ENCODE measurements at places on chromosomes 13 and 19.
A peak's percentile ranks its signal among the peaks of the same experiment; 100 is the strongest.

GRCh38 chr19:19409205-19409604 is 3.7 kb downstream of the GATAD2A start:
- DNase-seq: no peak

DNA sequence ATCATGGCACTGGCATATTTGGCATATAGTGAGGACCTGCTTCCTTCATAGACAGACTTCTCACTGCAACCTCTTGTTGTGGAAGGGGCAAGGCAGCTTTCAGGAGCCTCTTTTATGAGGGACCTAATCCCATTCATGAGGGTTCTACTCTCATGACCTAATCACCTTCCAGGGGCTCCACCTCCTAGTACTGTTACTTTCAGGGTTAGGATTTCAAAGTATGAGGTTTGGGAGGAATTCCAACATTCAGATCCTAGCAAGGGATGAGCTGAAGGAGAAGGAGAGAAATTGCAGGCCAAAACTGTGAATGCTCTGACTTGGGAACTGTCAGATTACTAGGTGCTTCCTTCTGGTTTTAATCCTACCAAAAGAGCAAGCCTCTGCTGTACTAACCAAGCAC is 87.8 kb downstream of the LMO7 start:
- DNase-seq: no peak

DNA sequence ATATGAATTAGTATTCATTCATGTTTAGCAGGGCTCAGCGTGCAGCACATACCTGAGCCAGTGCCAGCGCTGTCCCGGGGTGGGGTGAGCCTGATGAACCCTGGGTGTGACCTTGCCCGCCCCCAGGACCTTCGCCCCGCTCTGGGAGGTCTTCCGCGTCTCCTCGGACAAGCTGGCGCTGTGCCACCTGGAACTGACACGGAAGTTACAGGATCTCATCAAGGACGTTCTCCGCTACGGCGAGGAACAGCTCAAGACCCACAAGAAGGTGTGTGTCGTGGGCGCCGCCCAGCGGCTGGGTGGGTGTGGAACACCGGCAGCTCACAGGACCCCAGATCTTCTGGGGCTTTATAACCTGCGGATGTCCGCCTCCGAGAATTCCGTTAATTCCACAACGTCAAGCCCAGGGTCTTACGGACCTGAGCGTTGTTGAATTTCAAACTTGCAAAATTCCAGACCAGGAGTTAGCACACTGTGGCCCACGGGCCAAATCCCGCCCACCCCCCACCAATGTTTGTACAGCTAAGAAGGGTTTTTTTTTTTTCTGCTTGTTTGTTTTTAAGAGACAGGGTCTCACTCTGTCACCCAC is 15.4 kb downstream of the FCHO1 start:
- peak; percentile 86 for DNase-seq

GRCh38 chr13:38381890-38382289 is 32.2 kb downstream of the UFM1 start:
- DNase-seq: no peak

DNA sequence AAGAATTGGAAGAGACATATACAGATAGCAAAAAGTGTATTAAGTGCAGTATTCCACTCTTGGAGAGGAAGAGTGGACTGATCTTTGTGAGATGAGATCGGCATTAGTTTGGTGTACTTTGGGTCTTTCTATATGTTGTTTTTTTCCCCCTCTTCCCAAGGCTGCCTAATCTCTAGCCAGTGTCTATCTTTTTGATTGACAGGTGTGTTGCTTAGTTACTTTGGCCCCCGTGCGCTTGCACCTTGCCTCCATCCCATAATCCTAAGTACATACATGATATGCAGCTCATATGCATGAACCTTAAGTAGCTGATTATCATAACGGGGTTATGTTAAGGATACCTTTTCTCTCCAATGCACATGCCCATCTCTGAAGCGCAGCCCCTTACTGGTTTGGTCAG is 4.3 kb upstream of the SLC7A10 start:
- no peak for DNase-seq

GRCh38 chr19:31297991-31298390 is 51.2 kb downstream of the TSHZ3 start:
- no peak for DNase-seq

GRCh38 chr19:645912-646778 is 6.5 kb downstream of the FGF22 start:
- no peak for DNase-seq

GRCh38 chr13:49664606-49665005 is 26.7 kb downstream of the EBPL start:
- DNase-seq: peak; percentile 38

DNA sequence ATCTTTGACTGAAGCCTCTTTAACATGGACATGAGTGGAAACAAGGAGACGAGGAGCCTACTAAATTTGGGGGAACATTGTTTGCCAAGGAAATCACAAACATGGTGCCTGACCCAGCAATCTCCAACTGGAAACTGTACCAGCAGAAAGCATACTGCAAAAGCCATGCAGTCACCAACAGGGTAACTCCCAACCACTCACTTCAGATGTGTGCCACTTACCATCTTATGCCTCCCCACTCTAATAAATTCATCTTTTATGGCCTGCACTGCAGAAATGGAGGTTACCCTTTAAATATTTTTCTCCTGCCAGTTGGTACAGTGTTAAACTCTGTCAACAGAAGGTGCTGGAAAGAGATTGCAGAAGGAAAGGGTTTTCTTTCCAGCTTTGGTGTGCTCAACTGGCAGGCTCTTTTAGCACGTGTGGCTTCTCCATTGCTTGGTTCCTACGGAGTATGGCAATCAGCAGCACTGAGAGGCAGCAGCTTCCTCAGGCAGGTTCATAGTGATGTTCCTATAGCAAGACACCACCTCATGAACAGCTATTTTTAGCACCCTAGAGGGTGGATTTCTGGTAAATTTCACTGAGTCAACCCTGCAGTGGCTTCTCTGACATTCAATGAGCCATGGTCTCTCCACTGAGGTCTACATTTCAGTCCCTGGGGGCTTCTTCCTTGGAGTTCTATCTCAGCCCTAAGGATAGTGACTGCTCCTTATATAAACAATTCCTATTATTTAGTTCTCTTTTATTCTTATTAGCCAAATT is 21.4 kb downstream of the MIR17HG start:
- no peak for DNase-seq

- DNase-seq: no peak
These were observed 78.8 kb upstream of the UBL3 start for GRCh38 chr13:29929062-29929847.

DNA sequence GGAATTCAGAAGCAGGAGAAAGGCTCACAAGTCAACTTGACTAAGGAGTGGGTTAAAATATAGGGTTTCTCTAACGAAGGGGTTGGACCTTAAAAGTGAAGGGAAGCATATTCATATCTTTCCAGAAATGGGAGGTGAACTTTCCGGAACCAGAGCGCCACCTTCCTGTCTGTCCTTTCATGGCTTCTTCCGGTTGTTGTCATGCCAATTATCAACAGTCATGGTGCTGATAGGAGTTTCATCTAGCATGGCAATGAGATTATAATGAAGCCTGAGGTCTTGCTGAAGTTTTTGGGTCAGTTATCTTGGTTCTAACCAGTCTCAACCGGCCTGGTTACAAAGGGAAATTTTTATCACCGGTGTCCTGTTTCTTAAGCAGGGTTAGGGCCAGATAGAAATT is 162.9 kb upstream of the NBEA start:
- no peak for DNase-seq

- no peak for DNase-seq
These were observed 143.5 kb upstream of the UBL3 start for GRCh38 chr13:29993716-29994488.

DNA sequence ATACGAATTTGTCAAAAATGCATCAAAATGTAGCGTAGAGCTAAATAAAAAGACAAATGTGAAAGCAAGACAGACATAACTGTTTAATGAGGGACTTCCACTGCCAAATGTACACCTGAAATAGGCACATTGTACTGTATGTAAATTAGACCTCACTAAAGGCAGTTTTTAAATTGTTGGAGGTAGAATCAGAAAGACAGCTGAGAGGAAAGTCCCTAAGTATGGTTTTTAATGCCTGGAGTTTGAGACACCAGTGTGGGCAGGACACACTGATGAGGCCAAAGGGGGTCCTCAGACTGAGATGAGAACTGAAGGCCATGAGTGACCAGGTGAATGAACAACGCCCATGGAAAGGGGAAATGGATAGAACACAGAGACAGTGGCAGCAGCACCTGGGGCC is 22.9 kb downstream of the MED26 start:
- no peak for DNase-seq

- no peak for DNase-seq
These were observed 4.9 kb upstream of the DMKN start for GRCh38 chr19:35518313-35518712.
